ENCODE measurements at places on chromosomes 6 and 20.
A peak's percentile ranks its signal among the peaks of the same experiment; 100 is the strongest.

GRCh38 chr6:97626671-97627441 is 343.8 kb upstream of the MMS22L start:
- DNase-seq = no peak

DNA sequence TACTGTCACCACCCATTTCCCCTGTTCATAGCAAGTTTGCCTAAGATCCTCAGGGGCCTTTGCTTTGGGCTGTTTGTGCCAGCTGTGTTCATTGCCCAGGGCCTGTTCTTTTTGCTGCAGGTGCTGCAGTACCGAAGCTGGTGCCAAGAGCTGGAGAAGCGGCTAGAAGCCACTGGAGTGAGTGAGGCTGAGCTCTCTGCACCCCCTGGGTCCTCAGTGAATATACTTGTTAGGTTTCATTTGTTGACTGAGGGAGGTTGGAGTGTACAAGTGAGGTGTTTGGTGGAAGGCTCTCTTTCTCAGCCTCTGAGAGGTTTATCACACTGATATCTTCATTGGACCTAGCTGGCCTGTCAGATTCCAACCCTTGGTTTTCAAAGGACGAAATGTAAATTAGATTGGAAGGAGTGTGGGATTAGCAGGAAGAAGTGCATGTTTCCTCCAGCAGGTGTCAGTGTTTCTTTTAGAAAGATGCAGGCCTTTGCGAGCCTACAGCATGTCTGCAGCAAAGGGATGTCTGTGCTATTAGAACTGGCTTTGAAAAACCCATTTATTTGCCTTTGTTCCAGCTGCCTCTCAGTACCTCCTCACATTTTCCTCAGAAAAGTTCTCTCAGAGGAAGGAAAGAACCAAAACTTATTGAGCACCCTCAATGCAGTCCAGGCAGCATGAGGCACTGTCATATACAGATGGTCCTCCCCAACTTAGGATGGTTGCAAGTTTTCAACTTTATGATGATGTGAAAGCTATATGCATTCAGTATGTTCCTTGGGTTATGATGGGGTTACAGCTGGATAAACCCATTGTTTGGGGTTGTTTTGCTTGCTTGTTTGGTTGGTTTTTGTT is 8.3 kb downstream of the CEP250 start:
- DNase-seq = peak; percentile 35

- DNase-seq = no peak
Measured at GRCh38 chr6:142307963-142308748, 6.3 kb downstream of the ADGRG6 start.

GRCh38 chr20:1707588-1708449 is 50.2 kb upstream of the SIRPG start:
- DNase-seq = no peak

GRCh38 chr6:112310439-112311125 is 36.5 kb upstream of the RFPL4B start:
- no peak for DNase-seq

GRCh38 chr20:48457193-48458002 is 370.4 kb downstream of the PREX1 start:
- DNase-seq = no peak

GRCh38 chr6:137236581-137237355 is 17.6 kb upstream of the IFNGR1 start:
- DNase-seq = no peak

GRCh38 chr6:150876598-150876997 is 11.1 kb downstream of the MTHFD1L start:
- DNase-seq = no peak

GRCh38 chr6:21348504-21349195 is 244.9 kb upstream of the SOX4 start:
- DNase-seq = no peak

DNA sequence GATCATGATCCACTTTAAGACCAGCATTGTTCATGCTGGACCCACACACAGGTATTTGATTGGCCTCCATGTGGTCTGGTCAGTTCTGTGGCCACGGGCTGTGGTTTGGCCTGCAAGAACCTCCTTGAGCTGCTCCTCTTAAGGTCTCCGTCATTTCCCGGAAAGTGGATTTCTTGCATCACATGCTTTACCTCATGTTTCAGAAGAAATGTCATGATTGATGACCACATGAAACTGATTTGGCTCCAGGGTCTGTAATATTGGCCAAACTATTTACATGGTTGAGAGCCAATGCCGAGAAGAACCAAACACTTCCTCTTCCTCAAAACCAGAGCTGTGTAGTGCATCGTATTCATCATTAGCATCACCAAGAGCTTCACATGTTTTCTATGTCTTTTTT is 13.2 kb upstream of the RSPH3 start:
- no peak for DNase-seq

GRCh38 chr6:166687070-166687878 is 60.2 kb upstream of the RPS6KA2 start:
- no peak for DNase-seq
